HFFc6 (cell line): ENCODE measurements at places on chromosomes 13 and 19. TPM values are rescaled to one million over a fixed set of nuclear protein-coding genes. Genes with fewer than 3 reads are reported as not detected.

Gene FOXO1
- 0.42 to 1.3 TPM (median 0.61 TPM) in 3 replicates for total RNA-seq

Gene FAM83E
- total RNA-seq: 0.52 to 1.0 TPM in 2 of 3 replicates, not detected in the other

Gene RAB3D
- total RNA-seq: 6.9 to 11.1 TPM (median 8.2 TPM) in 3 replicates

Gene CACNG6
- not detected in 3 replicates for total RNA-seq

Gene SIGLEC12
- total RNA-seq: not detected in 2 replicates

Gene NTN5
- 0.29 TPM in 1 of 2 replicates, not detected in the other for total RNA-seq

Gene KCNK6
- 2.8 to 8.7 TPM (median 6.8 TPM) in 3 replicates for total RNA-seq

Gene ARHGAP35
- 51.9 to 62.2 TPM (median 60.2 TPM) in 3 replicates for total RNA-seq

Gene ZNF616
- total RNA-seq: 8.5 to 10.2 TPM (median 8.8 TPM) in 3 replicates

Gene RASIP1
- not detected in 2 replicates for total RNA-seq

Gene COL5A3
- total RNA-seq: 1.6 to 4.0 TPM (median 2.8 TPM) in 3 replicates

Gene C3
- total RNA-seq: 1.00 to 1.2 TPM (median 1.1 TPM) in 3 replicates

Gene MBD3L2
- total RNA-seq: not detected in 3 replicates

Gene RASAL3
- not detected in 2 replicates for total RNA-seq

Gene ZNF738
- 4.2 to 5.3 TPM (median 4.9 TPM) in 3 replicates for total RNA-seq

Gene FOSB
- total RNA-seq: 31.9 to 62.6 TPM (median 38.7 TPM) in 3 replicates

Gene TUBB4A
- total RNA-seq: 0.10 TPM in 1 of 2 replicates, not detected in the other
